ENCODE measurements at places on chromosomes 1 and 21. TPM values are rescaled to one million over a fixed set of nuclear protein-coding genes. Genes with fewer than 3 reads are reported as not detected.

SPATA46 gene
- total RNA-seq, result not detected

KCNE2 gene
- 0.44 TPM for total RNA-seq

GRCh38 chr1:107623431-107623830 is 341.5 kb downstream of the VAV3 start:
- DNase-seq, result no peak

DNA sequence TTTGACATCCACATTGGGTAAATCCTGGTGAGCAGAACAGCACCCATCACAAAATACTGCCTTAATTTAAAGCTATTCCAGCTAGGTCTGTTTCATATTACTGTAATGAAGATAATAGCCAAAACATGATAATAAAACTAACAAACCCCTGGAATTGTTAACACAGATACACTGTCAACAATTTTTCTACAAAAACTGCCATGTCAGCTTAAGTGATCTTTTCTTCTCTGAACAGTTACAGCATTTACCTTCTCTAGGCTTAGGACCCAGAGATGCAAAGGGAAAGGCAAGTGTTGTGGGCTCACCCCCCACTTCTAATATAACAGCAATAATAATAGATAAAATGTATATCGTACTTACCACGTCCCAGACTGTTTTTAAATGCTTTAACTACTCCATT is 92.1 kb downstream of the SMYD3 start:
- DNase-seq, result no peak

DNA sequence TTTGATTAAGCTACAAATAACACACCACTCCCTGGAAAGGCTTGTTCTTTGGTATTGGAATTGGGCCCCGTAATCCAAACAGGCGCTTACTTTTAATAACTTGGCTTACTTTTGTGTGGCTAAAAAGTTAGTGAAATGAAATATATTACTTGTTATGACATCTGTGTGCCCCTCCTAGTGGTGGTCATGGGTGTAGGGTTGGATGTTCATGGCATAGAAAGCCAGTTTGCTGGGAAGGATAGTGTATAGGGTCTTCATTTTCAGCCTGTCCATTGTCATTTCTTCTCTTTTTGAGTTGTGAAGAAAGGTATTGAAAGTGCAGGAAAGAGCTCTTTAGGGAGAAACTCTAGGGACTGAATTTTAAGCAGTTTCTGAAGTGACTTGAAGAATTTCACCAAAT is 5.9 kb downstream of the CDC14A start:
- no peak for DNase-seq

DNA sequence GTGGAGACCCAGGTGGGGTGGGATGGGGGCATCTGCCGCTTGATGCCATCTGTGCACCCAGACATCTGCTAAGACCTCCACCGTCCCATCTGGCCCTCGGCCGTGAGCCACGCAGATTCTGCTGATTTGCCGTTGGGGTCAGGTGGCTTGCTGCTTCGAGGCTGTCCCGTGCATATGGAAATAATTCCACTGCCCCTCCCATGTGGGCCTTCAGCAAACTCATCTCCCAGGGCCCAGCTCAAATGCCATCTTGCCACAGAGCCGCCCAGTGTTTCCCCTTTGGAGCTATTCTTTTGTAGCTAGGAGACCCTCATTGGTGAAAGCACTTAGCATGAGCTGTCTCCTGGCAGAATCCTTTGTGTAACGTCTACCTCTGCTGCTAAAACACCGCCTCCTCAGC is 99.8 kb downstream of the KAZN start:
- DNase-seq, result no peak

DNA sequence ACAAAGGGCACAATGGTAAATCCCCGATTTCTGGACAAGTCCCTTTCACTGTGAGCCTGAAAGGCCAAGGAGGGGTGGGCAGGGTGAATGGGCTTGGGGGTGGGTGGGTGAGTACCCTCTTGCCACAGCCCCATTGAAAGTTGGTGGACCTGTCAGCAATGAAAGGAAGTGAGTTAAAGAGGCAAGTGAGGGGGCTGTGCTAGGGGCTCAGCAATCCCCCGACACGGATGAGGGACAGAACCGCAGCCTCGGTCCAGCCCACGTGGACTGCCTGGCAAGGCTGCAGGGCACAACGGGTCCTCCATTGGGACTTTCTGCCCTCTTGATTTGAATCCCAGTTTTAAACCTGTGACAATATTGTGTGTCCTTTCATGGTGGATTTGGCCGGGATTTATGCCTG is 255.3 kb downstream of the FOXD2 start:
- DNase-seq, result no peak

- DNase-seq, result no peak
Measured at GRCh38 chr1:53614231-53615021, 124.5 kb downstream of the GLIS1 start.
